ENCODE measurements at places on chromosomes 16 and 17. TPM values are rescaled to one million over a fixed set of nuclear protein-coding genes. Genes with fewer than 3 reads are reported as not detected.

Gene ATP1B2
- total RNA-seq: 16.6 TPM

Gene CES1
- total RNA-seq: not detected

DNA sequence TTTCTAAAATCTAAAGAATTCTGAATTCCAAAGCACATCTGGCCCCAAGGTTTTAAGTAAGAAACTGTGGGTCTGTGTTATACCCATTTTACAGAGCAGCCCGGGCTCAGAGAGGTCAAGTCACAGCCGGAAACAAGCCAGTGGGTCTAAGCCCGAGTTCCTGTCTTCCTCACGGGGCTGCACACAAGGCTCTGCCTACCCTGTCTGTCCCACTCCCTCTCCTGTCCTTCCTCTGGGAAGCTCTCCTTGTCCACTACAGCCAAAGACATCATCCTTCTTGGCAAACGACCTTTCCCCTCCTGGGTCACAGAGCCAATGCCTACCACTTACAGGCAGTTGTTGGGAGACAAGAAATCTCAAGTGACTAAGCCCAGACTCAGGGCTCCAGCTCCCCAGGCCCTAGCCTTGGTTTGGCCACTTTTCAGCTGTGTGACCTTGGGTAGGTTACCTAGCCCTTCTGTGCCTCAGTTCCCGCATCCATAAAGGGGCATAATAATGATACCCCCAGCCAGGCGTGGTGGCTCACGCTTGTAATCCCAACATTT lies 55.6 kb upstream of the MAP3K14 start:
- peak; percentile 71 for DNase-seq
- H3K27ac ChIP-seq: peak overlapping the region; percentile 91
- H3K4me3 ChIP-seq: peak overlapping the region; percentile 56
- H3K4me1 ChIP-seq: peaks cover 4% of the 10 kb centered on the region
- no peaks in the 10 kb centered on the region for H3K36me3 ChIP-seq

- H3K4me3 ChIP-seq: no peak overlapping the region
- H3K27ac ChIP-seq: no peak overlapping the region
- H3K4me1 ChIP-seq: no peaks in the 10 kb centered on the region
- DNase-seq: no peak
These were observed 77.8 kb downstream of the USP31 start for GRCh38 chr16:23071196-23072083.

Data from endodermal cell (in vitro differentiated cells).